WERI-Rb-1 (cell line): ENCODE measurements at places on chromosomes 11 and 22.

DNA sequence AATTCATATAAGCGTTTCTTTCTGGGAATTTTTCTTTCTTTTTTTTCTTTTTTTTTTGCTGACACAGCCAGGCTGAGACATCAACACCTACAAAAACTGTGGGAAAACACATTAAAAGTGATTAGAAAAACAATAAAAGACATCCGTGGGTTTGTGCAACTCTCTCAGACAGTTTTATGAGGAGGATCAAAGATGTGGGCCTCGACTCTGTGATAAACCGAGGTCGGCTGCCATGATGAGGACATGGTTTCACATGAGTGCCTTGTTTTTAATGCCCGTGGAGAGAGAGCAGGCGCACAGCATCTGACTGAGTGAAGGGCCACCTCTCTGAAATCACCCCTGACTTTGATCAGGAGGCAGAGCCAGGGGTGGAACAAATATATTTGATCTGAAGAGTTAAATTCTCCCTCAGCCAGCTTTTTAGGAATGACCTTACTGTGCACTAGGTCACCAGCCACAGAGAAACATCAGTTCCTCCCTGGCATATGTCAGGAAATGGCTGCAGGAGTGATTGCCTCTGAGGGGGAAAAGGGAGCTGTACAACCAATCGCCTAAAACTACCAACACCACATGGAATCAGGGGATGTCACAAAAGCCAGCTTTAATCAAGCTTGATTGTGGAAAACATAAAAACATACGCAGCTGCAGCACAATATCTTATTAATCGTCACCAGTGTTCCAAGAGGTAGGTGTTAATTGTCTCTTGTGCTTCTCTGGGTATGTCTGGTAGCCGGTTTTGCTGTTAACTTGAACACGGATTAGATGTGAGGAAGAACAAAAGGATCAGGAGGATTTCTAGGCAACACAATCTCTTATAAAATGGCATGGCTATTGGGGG is 164.7 kb downstream of the MAML2 start:
- DNase-seq, result peak; percentile 40

DNA sequence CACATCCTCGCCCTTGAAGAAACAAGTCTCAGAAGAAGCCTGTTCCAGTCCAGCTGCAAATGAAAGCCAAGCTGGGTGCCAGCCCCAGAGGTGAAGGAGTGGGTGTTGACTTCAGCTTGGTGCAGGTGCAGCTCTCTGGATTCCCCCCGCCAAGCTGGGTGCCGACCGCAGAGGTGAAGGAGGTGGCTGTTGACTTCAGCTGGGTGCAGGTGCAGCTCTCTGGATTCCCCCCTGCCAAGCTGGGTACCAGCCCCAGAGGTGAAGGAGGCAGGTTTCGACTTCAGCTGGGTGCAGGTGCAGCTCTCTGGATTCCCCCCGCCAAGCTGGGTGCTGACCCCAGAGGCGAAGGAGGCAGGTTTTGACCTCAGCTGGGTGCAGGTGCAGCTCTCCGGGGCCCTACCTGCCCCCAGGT is 1234.0 kb downstream of the TBC1D22A start:
- no peak for DNase-seq

DNA sequence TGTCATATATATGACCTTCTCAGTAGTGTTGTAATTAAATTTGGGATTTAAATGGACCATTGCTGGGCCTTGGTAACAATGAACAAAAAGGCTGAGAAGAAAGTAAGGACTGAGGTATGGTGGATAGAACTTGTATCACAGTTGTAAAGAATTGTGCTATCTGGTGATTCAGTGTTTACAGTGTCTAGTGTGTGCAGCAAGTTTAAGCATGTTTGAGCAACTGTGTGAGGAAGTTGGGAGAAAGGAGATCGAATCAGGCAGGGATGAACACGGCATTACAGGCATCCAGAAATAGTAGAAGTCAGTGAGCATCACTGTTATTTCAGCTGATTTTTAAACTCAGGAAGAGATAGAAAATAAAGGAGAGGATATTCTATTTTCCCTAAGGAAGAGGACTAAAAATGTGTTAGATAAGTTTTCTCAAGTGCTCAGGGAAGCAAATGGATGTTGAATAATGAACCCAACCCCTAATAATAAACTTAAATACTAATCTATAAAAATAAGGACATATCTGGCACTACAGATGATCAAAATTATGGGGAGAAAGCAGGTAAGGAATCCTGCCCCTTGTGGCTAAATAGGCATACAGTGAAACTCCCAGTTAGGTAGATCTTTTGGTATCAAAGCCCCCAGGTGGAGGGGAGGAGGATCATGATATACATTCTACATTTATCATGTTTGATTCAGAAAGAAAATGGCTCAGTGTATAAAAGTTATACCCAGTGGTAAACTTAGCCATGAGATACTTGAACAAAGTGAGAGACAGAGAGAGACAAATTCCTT is 361.0 kb upstream of the ANO3 start:
- no peak for DNase-seq

DNA sequence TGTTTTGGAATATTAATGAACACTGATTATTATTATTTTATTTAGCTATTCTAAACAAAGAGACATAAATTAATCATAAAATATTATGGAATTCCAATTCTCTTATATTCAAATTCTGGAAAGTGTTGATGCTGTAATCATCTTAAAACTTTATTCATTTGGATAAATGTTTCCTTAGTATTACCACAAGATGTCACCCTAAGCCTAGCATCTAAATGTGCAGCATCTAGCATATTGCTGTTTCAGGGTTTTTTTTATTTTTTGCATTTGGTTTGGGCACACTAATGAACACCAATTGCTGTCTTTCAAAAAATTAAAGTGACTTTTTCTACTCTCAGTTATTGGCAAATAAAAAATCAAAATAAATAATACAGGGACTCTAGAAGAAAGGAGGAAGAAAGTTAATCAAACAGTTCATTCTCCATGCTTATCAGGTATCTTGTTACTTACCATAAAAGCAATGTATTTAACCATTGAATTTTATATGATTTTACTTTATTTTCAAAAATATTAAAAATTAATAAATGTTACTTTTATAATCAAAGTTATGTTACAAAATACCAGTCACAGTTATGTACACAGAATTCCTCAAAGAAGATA is 31.8 kb downstream of the DLG2 start:
- DNase-seq, result no peak

DNA sequence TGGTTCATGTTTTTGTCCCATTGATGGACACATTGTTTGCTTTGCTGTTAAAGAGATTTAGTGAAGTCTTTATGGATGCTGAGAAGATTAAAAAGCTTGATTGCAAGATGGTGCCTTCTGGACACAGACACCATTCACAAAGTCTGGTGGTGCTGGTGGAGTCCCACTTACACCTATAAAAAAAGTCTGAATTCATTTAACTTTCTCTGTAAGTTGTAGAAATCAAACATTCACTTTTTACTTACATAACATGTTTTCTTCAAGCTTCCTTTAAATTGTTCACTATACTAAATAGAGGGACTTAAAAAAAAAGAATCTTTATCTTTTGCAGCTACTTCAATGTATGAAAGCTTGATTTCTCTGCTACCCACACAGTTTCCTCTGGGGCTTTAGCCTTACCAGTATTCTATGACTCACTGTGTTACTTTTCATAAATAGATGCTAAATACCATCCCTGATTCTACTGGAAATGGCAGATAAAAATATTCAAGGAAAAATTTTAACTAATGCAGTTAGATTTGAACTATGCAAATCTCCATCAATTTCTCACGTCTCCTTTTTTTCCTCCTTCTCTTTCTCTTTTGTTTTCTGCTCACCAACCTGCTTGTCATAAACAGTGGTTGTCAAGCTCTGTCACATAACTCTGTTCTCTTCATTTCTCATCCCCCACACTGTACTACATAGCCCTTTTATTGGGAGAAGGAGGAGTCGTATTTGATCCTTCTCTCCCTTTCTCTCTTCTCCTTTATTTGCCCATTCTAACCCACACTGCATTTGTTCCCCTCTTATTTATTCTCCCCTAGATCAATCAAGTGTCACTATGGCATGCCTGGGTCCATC is 89.7 kb downstream of the FAM76B start:
- no peak for DNase-seq

DNA sequence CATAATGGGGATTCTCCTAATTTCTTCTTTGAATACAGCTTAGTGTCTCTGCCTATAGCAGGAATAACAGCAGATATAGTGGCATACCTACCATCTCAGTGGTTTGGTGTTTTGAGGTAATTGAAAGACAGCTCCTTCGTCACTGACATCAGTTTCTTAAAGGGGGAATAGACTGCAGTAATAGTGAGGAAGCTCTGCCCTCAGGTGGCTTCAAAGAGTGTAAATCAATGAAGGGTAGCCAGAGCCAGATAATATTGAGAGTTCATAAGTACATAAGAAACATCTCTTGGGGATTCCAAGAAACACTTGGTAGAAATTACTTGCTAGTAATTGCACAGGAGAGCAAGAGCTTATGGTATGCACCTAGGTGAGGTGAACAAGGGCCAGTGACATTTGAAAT is 4.4 kb downstream of the OR6M1 start:
- no peak for DNase-seq

DNA sequence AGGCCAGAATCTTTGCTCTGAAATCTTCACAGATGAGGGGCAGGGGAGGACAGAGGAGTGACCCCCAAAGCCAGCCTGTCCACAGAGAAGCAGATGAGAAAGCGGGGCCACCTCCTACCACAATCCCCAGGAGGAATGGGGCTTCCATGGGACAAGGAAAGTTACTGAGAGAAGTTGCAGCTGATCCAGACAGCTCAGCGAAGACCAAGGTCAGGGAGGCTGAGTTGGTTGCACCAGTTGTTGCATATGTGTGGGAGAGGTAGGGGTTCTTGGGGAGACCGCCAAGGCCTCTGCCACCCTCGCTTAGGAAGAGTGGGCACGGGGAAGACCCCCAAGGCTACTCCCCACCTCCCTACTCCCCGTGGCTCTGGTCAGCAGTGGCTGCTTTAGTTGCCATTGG is 81.6 kb upstream of the EIF3D start:
- DNase-seq, result no peak

- no peak for DNase-seq
These were observed 22.5 kb downstream of the TRAF6 start for GRCh38 chr11:36487619-36488018.

DNA sequence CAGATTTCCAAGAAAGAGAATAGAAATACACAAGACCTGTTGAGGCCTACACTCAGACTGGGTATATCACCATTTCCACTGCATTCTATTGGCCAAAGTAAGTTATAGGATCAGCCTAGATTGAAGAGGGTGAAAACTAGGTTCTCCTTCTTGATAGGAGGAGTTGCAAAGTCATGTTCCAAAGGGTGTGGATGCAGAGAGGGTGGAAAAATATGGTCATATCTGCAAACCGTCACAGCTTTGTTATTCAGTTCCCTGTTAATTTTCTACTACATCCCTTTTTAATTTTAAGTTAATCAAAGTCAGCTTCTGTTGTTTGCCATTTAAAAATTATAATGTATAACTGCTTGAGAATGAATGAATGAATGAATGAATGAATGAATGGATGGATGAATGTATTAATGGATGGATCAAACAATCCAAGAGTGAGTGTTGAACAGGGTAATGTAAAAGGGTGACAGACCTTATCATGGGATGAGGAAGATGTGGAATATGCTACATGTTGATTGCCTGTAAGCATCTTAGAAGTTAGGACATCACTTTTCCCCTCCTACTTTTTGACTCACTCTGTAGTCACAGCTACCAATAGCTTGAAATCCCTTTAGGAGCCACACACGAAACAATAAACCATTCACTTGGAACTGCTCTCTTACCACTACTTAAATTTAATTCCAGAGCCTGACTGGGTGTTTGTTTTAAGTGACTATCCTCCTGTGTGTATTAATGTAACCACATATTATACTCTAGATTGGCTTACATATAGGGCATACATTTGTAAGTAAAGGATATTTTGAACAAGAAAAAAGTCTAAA is 121.5 kb downstream of the CCDC34 start:
- no peak for DNase-seq

- DNase-seq, result no peak
These were observed 166.4 kb downstream of the ETS1 start for GRCh38 chr11:128420951-128421350.

DNA sequence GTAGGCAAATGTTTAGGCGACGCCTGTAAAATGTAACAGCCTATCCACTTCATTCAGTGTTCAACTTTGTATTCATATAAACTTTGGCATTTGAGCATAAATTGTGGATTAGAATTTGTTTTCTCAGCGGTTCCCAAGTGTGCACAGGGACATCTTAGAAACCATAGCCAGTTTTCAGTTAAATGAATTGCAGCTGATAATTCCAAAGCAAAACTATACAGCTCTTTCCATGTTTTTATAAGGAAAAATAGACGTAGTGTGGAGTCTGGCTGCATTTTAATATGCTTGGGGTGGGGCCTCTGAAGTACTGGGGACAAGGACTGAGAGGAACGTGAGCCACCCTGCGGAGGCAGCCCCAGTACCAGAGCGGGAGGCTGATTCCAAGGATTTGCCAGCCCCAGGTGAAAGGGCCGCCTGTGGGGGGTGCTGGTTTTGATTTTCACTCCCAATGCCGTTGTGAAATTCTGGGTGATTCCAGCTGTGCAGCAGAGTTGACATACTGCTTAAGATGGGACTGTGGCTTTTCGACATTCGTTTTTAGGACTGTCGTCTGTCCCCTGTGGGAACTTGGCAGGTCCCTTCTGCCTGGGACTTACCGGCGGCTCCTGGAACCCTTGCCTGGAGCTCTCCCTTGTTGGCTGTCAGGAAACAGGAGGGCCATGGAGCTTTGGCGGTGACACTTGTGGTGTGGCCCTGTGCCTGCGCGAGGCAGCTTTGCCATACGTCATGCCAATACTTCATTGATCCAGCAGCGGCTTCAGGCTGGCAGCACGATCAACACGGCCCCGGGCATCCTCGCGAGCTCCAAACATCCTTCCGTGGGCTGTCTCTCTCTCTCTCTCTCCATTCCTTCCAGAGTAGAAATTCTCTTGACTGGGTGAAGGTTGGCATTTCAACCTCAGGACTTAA is 370.9 kb downstream of the TBC1D22A start:
- no peak for DNase-seq

- DNase-seq, result no peak
These were observed 444 bp downstream of the CWF19L2 start for GRCh38 chr11:107457205-107457557.

DNA sequence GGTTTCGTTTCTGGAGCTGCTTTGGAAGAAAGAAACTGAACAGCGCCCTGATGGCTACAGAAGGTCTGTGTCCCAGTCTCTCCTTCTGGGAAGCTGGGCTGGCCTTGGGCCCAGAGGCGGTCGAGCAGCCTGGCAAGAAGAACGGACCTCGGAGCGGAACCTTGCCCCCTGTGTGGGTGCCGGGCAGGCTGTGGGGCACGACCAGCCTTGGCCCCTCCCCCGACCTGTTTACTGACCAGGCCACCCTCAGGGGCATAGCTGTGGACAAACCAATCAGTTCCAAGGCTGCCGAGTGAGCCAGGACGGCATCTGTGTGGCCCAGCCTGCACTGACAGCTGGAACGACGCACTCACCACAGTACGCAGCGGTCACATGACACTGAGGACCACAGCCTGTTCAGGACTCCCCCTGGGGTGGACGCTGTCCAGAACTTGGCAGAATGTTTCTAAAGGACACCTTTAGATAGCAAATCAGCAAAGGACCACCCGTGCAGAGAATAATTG is 7.2 kb downstream of the PIM3 start:
- peak; percentile 9 for DNase-seq
